ENCODE measurements at places on chromosomes 12 and 14. TPM values are rescaled to one million over a fixed set of nuclear protein-coding genes. Genes with fewer than 3 reads are reported as not detected.

The RPL10L gene
- not detected for polyA plus RNA-seq

The LRRC9 gene
- not detected for polyA plus RNA-seq

DNA sequence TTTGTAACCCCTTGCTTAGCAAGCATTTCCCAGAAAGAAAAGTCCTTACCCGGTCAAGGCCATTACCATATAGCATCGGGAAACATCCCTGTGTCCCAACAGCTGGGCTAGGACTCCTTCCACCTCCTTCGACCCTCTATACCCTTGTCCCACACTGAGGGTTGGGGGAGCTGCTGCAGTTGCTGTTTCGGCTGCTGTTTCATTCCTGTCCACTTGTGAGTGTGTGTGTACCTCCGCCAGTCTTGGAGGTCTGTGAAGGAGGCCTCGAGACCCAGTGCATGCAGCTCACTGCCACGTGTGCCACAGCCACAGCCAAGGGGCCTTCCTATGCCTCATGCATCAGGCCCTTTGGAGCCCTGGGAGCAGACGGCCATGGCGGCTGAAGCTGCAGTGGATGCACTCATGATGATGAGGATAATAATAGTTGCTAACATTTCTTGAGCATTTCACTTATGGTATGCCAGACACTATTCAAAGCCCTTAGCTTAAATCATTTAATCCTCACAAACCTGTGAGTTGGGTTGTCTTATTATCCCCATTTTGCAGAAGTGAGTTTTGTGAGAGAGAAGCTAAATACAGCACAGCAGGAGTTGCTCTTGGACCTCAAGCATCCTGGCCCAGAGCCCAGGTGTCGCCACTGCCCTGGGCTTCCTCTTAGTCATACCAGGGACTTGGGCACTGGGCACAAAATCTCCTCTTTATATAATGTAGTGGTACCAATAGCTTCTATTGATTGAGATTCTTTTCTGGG lies 156.5 kb downstream of the PRKCH start:
- peak; percentile 79 for DNase-seq

DNA sequence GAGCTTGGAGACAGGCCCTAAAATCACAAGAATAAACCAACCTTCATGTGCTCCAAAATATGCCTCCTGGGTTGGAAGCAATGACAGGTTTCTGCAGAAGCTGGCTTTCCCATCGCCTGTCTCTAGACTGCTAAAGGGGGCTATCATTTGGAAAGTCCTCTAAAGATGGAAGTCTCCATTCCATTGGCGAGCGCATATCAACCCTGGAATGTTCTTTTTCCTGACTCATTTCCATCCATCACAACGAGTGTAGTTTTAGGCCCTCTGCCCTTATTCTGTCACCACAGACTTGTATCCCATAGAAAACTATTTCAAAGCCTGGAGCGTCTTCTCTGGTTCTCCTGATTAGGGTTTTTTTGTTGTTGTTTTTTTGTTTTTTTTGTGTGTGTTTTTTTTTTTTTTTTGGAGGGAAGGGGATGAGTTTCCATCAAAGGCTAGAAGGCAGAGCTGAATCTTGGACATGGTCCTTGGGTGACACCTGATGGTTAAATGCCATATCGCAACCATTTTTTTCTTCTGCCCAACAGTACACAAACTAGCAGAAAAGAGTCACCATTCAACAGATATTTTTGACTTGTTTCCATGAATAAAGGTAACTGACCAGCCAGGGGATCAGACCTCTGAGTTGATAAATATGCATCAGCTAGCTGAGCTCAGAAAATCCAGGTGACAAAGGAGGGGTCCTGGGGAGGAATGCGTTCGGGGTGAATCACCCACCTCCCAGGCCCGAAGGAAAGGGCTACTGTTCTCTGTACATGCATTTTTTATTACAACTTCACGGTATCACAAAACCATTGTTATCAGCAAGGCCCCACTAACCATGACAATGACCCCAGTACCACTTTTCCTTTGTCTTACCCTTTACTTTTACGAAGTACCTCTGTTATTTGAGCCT lies 40.5 kb downstream of the KCNA5 start:
- peak; percentile 35 for DNase-seq

GRCh38 chr12:128661226-128661569 lies 162.6 kb downstream of the SLC15A4 start:
- DNase-seq, result no peak

All from CD14-positive monocyte (primary cell).